ENCODE measurements at places on chromosomes 4 and X.

GRCh38 chr4:46385946-46386345, 4.0 kb downstream of the GABRA2 start:
- no peak for DNase-seq

GRCh38 chr4:177047851-177048174, 255.1 kb upstream of the VEGFC start:
- DNase-seq: no peak

GRCh38 chr4:13615161-13615560, 12.4 kb downstream of the BOD1L1 start:
- no peak for DNase-seq

GRCh38 chr4:154076921-154077320, 288.0 kb upstream of the SFRP2 start:
- no peak for DNase-seq

DNA sequence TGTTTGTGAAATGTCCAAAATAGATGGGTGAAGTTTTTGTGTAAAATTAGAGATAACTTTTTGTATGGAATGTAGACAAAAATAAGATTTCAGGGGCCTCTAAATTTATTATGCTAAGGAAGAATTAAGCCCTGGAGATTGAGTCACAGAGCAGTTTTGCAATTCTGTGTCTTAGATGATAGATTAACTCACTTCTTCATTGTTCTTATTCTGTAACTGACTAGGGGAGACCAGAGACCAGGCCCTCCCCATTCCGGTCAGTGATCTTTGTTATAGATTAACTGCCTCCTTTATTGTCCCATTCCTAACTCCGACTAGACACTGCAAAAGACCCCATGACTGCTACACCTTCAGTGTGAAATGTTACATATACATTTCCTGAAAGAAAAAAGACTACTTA, 238.4 kb upstream of the TAPT1 start:
- DNase-seq: no peak

DNA sequence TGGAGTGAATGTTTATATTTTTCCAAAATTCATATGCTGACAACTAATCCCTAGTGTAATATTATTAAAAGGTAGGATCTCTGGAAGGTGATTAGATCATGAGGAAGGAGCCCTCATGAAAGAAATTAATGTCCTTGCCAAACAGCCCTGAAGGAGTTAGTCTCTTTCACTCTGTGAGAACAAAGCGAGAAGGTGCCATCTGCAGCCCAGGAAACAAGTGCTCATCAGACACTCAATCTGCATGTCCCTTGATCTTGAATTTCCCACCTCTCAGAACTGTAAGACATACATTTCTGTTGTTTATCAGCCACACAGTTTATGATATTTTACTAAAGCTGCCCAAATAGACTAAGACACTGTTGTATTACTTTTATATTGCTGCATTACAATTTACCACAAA, 1283.4 kb downstream of the PCDH7 start:
- no peak for DNase-seq

- peak; percentile 93 for DNase-seq
Measured at GRCh38 chr4:142707401-142707800, 138.7 kb downstream of the INPP4B start.

DNA sequence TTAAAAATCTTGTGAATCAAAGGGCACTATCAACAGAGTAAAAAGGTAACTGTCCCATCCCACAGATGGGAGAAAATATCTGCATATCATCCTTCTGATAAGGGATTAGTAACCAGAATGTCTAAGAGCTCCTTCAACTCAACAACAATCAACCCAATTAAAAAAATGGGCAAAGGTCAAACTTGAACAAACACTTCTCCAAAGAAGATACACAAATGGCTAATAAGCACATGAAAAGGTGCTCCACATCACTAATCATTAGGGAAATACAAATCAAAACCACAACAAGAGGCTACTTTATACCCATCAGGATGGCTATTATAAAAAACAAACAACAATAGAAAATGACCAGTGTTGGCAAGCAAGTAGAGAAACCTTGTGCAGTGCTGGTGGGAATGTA, 43.3 kb downstream of the TMEM165 start:
- DNase-seq: no peak

GRCh38 chr4:186485561-186486062, 69.8 kb downstream of the MTNR1A start:
- no peak for DNase-seq

DNA sequence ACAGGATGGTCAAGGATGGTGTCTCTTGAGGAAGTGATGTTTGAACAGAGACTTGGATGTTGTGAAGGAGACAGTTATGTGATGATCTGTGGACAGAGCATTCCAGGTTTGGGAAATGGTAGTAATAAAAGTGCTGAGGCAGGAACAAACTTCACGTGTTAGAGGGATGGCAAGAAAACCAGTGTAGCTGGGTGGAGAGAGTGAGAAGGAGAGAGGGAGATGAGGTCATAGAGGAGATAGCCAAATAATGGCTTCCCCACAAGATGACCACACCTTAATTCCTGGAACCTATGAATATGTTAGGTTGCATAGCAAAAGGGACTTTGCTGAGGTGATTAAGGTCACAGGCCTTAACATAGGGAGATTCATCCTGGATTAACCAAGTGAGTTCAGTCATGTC, 75.6 kb upstream of the GPR50 start:
- DNase-seq: no peak

- no peak for DNase-seq
Measured at GRCh38 chr4:17058916-17059741, 160.7 kb upstream of the LDB2 start.

DNA sequence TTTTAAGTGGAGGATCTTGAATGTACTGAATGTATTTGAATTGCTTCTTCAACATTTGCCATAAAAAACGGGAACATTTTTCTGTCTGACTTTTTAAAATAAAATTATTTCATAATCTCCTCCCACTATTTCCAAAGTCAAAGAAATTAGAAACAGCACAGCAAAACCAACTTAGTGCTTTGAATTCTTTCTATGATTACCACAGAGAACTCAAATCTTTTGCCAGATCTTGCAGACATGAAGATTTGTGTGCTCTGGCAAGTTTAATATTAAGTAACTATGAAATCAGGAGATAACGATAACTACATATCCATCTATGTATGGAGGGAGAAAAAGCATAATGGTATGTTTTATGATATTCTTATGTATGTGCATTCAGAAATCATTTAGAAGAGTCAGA, 982.2 kb downstream of the PCDH7 start:
- no peak for DNase-seq
